ENCODE measurements at places on chromosomes 5 and 9.

DNA sequence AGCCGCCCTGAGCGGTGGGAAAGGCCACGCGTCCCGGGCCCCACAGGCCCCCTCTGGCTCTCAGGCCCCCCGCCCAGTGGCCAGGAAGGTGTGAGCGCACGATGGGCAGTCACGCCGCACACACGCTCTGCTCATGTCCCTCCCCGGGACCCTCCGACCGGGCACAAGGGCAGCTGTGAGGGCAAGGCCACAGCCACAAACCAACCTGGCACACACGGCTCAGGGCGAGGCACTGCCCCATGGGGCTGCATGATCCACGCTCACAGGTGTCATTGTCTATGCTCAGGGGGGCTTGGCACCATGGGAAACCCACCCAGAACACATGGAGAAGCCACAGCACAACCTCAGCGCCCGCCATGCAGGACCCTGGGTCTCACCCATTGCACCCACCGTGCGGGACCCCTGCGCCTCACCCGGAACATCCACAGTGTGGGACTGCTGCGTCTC lies 51.3 kb downstream of the SLC12A7 start:
- no peak for DNase-seq

DNA sequence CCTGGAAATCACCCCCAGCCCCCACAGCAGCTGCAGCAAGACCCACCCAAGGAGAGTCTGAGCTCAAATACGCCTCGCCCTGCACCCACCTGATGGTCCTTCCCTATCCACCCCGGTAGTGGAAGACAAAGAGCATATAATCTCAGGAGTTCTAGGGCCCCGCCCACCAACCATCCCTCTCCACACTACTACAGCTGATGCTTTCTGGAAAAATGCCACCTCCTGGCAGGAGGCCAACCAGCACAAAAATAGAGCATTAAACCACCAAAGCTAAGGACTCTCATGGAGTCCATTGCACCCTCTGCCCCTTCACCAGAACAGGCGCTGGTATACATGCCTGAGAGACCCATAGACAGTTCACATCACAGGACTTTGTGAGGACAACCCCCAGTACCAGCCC lies 22.5 kb upstream of the NIPSNAP3A start:
- DNase-seq, result peak; percentile 47

DNA sequence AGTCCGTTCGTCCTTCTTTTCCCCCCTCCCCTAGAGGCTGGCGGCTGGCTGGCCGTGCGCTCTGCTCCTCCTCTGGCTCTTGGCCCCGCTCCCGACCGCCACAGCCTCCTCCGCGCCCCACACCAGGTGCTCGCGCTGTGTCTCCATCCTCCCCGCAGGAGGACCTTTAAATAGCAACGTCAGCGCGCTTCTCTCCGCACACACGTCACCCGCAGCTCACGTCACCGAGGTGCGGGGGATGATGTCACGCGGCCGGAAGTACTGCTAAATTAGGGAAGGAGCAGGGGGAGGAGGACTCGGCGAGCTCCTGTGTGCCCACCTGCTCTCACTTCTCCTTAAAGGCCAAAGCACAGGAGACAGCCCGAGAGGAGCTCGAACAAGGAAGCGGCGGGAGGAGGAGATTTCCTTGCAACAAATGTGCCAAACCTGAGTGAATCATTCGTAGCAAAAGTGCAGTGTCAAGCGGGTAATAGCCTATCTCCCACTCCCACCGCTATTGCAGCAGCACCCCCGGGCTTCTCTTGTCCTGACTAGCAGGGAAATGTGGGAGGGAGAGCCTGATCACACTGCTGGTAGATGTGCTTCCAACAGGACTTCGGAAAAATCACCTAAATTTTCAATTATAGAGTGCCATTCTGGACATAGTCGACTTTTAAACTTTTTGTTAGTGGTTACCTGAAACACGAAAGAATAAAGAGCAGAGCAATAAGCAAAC lies 614 bp upstream of the HOMER1 start:
- peak; percentile 97 for DNase-seq

GRCh38 chr5:83964271-83964670 lies 243.6 kb upstream of the HAPLN1 start:
- no peak for DNase-seq

GRCh38 chr5:4636378-4636777 lies 503.8 kb upstream of the ADAMTS16 start:
- no peak for DNase-seq

DNA sequence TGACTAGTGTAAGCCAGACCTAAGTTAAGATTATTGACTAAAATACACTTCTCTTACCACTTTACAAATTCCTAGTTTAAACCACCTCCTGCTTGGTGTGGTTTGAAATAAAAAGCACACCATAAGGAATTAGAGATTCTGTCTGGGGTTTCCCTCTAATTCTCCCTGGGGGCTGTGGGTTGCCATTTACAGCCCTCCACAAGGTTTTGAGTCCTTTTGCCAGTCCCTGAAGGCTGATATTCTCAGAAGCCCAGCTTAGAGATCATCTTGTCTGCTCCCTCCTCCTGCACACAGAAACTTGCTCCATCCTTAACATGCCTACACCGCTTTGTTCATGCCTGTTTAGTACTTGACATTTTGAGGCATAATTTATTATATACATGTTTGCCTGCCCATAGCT lies 7.2 kb upstream of the LMNB1 start:
- DNase-seq, result no peak

GRCh38 chr9:79912318-79913070 lies 340.7 kb downstream of the TLE4 start:
- peak; percentile 59 for DNase-seq

DNA sequence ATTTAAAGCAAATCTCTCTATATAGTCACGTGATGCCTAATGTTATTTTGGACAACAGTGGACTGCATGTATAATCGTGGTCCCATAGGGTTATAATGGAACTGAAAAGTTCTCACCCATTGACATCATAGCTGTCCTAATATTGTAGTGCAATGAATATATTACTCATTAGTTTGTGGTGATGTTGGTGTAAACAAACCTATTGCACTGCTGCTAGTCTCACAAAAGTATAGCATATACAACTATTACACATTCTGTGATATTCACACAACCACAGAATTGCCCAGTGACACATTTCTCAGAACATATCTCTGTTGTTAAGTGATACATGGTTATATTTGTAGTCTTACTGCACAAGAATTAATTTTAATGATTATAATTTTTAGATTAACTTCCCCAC lies 37.7 kb downstream of the IPO11 start:
- DNase-seq, result no peak

- DNase-seq, result peak; percentile 59
Measured at GRCh38 chr5:150616024-150616470, 24.4 kb upstream of the SYNPO start.

DNA sequence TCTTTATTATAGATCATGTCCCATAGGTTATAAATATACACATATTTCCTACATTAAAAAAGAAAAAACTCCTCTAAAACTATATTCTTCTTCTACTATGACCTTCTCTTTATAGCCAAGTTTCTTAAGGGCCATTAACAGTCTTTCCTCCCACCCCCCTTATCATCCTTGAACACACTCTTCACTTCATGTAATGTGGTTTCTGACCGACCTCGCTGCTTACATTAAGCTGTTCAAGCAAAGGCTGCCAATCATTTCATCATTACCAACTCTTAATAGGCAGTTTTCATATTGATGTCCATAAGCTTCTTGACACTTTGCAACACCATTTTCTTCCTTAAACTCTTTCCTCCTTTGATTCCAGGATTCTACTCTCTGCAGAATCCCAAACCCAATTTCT lies 283.0 kb upstream of the PCSK5 start:
- DNase-seq, result no peak

DNA sequence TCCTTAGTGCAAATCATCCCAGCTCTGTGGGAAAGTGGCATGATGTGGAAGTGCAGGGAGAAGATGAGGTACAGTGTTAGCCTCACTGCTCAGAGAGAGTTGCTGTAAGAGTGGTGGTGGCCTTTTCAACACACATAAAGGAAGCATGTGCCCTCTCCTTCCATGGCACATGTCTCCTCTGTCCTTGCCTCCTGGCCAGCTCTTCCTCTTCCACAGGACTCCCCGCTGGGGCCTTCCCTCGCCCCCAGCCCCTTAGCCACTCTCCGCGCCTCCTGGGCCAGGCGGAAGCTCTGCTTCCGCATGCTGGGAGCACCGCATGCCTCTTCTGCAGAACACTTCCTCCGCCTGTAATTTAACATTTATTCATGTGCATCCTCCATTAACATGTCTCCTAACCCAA lies 4.8 kb upstream of the KCNMB1 start:
- DNase-seq, result no peak

DNA sequence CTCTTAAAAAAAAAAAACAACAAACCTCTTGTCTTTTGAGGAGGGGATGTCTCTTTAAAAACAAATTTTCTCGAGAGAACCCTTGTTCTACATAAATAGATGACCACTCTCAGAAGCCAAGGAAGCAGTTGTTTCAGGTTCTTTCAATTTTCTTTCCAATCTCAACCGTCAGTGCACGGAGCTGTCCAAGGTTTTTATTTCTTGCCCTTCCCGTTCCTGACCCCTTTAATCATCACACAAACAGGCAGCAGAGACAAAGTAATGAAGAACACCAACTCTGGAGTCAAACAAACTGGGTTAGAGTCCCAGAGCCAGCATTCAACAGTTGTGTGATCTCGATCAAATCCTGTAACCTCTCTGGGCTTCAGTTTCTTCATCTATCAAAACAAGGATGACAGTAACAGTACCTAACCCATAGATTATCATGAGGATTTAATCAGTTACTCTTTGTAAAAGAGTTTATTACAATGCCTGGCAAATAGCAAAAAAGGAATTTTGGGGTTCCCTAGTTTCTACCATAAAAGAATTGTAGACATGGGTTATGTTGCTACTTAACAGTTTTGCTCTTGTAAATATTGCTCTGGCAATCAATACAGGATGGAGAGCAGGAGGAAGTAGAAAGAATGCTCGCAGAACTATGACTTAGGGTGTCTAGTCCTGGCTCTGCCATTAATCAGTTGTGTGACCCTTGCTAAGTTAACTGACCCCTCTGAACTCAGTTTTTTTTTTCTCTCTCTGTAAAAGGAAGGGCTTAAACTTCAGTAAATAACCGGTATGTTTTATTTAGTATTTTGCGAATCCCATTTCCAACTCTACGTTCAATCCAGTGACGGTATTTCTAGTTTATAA lies 1.0 kb upstream of the NIM1K start:
- peak; percentile 65 for DNase-seq

DNA sequence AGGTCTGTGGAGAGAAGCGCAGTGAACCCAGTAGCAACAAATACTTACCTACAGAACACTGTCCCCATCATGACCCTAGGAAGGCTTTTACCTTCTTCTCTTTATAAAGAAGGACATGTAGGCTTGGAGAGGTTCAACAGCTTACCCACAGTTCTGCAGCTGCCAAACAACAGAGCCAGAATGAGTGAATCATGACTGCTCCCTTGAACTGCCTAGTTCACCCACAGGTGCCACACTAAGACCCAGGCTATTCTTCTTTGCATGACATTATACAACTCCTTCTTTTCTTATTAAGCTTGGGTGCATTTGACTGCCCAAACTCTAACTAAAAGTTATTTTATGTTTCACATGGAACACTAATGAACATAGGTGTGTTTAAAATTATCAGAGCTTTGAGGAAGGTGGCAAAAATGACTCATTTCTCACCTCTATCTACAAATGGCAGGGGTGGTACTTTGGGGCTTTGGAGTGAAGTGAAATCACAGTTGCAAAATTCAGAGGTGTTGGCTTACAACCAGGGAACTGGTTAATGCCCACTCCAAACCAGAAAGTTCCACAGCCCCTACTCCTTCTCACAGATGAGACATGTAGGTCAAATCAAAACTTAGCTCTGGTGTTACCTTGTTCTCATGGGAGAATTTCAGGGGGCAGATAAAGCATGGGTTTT lies 201.6 kb downstream of the SEMA6A start:
- DNase-seq, result peak; percentile 69

- DNase-seq, result peak; percentile 95
Measured at GRCh38 chr5:74579215-74579614, 61.3 kb downstream of the ENC1 start.

- no peak for DNase-seq
Measured at GRCh38 chr9:2640570-2640969, 19.0 kb downstream of the VLDLR start.

- DNase-seq, result no peak
Measured at GRCh38 chr5:92969781-92970237, 611.2 kb downstream of the NR2F1-AS1 start.

DNA sequence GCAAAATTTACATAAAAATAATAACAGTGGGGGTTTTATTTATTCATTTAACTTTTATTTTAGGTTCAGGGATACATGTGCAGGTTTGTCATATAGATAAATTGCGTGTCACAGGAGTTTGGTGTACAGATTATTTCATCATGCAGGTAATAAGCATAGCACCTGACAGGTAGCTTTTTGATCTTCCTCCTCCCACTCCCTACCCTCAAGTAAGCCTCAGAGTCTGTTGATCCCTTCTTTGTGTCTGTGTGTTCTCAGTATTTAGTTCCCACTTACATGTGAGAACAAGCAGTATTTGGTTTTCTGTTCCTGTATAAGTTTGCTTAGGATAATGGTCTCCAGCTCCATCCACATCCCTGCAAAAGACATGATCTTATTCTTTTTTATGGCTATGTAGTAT lies 240.3 kb downstream of the KIAA0825 start:
- no peak for DNase-seq

- no peak for DNase-seq
Measured at GRCh38 chr9:70811638-70812037, 309.8 kb downstream of the TRPM3 start.

- no peak for DNase-seq
Measured at GRCh38 chr9:133207540-133208170, 1.4 kb downstream of the OBP2B start.

- DNase-seq, result no peak
Measured at GRCh38 chr9:108724652-108725051, 131.1 kb downstream of the ACTL7B start.

- no peak for DNase-seq
Measured at GRCh38 chr5:181205761-181206649, 1.0 kb upstream of the TRIM7 start.
